Cortex of kidney (tissue), 1 donor: ENCODE measurements at places on chromosomes 16 and 17.

- DNase-seq, result no peak
Observed at GRCh38 chr16:50550035-50550434, 1.8 kb downstream of the NKD1 start.

GRCh38 chr16:19809121-19809635 lies 75.5 kb downstream of the GPRC5B start:
- DNase-seq, result no peak

- DNase-seq, result no peak
Observed at GRCh38 chr16:70476272-70477020, 22.1 kb downstream of the FCSK start.

DNA sequence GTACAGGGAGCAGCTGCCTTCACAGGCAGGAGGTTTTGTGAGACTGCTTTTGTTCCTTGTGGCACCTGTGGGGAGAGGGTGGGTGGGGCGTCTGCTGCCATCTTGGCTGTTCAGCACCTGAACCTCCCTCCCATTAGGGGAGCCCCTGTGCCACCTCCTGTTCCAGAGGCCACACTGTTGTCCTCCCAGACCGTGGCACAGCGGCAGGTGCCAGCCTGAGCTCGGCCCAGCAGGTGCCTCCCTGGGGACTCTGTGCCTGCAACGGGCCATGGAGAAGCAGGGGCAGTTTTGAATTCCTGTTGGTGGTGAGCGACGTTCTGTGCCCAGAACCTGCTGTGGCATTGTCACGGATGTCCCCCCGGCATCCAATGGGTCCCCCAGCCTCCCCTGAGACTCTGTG lies 9.9 kb downstream of the LGALS3BP start:
- no peak for DNase-seq

GRCh38 chr16:57748596-57748995 lies 13.0 kb downstream of the KATNB1 start:
- DNase-seq, result no peak

- DNase-seq, result no peak
Observed at GRCh38 chr16:89827383-89828198, 684 bp upstream of the SPIRE2 start.

DNA sequence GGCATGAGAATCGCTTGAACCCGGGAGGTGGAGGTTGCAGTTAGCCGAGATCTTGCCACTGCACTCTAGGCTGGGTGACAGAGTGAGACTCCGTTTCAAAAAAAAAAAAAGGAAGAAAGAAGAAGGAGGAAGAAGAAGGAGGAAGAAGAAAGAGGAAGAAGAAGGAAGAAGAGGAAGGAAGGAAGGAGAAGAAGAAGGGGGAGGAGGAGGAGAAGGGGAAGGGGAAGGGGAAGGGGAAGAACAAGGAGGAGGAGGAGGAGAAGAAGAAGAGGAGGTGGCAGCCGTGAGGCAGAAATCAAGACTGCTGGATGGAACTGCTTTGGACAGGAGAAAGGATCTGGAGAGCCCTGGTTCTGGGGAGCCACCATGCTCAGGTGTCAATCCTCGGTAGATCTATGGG lies 29.7 kb upstream of the PEMT start:
- DNase-seq, result no peak

- no peak for DNase-seq
Observed at GRCh38 chr17:43315369-43315768, 81.6 kb upstream of the RNU2-1 start.

GRCh38 chr17:28874750-28875149 lies 19.9 kb downstream of the ERAL1 start:
- no peak for DNase-seq

DNA sequence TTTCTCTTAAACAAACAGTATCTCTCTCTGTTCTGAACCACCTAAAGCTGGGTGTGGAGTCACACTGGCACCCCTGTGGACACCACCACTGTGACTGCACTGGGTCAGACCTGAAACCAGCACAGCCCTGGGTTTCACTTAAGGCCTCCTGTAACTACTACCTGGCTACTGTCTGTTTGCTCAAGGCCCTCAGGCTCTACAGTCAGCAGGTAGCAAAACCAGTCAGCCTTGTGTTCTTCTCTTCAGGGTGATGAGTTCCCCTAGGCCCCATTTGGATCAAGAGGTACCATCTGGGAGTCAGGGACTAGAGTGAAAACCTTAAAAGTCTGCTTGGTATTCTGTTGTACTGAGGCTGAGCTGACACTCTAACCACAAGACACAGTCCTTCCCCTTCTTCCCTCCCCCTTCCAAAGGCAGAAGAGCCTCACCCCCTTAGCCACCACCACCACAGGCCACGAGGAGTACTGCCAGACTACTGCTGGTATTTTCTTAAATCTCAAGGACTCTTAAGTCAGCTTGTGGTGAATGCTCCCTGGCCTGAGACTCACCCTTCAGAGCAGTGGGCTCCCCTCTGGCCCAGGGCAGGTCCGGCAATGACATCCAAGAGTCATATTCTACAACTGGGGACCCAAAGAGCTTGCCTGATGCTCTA lies 153.2 kb upstream of the MON1B start:
- DNase-seq, result no peak

- no peak for DNase-seq
Observed at GRCh38 chr17:50479522-50480141, 972 bp downstream of the RSAD1 start.

- no peak for DNase-seq
Observed at GRCh38 chr16:67101311-67102082, 8.2 kb upstream of the PHAF1 start.

- no peak for DNase-seq
Observed at GRCh38 chr17:4160294-4160859, 17.4 kb downstream of the CYB5D2 start.

DNA sequence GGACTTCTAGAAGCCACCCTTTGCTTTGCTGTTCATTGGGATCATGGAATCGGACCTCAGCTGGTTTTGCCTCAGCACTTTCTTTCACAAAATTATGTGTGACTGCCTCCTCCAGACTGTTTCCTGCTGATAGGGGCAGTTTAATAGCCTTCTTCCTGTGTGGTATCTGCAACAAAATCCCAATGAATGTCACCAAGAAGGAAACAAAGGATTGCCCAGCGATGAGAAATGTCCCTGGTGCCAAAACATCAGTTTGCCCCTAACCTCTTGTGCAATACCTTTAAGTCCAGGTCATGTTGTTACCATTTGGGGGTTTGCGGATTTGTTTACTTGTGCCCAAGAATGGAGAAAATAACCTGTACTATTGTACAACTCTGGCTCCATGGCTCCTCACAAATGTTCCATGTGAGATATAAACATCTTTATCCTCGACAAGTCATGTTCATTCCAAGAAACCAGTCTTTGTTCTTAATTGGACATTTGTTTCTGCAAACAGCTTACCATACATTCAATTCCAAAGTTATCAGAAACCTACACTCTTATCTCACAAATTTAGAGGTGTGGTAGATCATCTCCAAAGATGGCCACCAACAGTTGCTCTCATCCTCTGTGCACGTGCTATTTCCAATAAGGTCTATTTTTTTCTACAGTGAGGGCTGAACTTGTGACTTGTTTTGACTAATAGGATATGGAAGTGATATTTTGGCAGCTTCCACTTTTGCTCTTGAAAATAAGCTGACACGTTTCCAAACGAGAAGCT lies 14.8 kb downstream of the TAC4 start:
- no peak for DNase-seq

DNA sequence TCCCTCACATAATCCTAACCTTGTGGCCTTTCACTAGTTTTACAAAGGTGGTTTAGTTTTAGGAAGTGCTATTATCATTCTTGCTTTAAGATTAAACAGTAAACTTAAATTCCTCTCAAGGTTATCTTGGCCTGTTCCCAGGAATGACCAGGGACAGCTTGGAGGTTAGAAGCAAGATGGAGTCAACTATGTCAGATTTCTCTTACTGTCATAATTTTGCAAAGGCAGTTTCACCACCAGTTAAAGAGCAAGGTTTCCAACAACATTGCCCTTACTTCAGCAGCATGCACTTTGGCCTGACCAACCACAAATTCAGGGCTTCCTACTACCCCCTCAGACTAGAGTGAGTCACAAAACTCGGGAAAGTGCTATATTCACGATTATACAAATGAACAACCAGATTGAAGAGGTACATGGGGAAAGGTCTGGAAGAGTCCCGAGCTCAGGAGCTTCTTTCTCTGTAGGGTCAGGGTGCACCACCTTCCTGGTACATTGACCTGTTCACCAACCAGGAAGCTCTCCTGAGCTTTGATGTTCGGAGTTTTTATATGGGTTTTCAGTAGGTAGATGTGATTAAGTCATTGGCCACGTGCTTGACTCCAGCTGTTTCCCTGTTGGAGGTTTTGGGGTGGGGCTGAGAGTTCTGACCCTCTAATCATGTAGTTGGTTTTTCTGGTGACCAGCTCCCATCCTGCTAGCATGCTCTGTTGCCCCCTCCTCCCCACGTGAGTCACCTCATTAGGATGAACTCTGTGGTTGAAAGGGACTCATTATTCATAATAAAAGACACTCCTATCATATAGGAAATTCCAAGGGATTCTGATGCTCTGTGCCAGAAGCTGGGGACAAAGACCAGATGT lies 19.4 kb downstream of the RHOT1 start:
- DNase-seq, result no peak

- no peak for DNase-seq
Observed at GRCh38 chr17:7240375-7240774, 1.1 kb upstream of the PHF23 start.

DNA sequence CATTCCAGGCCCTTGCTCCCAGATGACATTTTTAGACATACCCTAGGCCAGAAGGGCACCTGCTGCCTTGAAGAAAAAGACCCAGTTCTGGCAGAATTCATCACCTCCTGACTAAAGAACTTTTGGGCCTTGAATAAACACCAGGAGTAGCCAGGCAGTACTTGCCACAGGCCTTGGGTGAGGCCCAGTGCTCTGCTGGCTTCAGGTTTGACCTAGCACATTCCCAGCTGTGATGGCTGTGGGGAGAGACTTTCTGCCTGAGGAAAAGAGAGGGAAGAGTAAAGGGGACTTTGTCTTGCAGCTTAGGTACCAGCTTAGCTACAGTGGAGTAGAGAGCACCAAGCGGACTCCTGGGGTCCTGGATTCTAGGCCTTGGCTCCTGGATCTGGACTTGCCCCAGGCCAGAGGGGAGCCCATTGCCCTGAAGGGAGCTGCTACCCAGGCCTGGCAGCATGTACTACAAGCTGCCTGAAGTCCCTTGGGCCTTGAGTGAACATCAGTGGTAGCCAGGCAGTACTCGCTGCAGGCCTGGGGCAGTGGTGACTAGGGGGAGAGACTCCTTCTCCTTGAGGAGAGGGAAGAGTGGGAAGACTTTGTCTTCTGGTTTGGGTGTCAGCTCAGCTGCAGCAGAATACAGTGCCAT lies 44.3 kb downstream of the ABCA8 start:
- DNase-seq, result no peak

DNA sequence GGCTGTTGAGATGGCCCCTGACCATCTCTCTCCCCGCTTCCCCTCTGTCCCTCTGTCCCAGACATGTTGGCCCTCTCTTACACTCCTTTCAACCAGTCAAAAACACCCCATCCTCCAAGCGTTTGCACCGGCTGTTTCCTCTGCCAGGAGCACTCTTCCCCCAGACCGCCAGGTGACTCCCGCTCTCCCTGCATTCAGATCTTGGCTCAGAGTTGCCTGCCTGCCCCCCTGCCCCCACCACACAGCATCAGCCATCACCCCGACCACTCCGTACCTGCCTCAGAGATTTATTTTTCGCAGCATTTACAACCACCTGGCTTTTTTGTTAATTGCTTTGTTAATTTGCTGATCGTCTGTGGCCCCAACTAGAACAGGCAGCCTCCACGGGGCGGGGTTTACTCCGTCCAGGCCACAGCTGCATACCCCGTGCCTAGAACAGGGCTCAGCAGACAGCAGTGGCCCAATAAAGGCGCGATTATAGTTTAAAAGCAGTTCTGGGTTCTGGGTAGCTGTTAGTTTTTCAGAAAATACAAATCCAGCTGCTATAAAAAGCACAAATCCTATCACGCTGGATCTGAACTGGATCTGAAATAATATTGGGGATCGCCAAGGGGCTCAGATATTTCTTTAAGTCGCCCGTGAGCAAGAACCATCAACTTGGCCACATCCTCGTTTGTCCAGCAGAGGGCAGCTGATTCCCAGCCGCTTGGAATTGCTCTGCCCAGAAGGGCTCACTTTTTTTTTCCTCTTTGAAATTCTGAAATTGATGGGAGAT lies 173.6 kb downstream of the IRF8 start:
- DNase-seq, result no peak

- no peak for DNase-seq
Observed at GRCh38 chr17:73983621-73984400, 219.7 kb upstream of the RPL38 start.

DNA sequence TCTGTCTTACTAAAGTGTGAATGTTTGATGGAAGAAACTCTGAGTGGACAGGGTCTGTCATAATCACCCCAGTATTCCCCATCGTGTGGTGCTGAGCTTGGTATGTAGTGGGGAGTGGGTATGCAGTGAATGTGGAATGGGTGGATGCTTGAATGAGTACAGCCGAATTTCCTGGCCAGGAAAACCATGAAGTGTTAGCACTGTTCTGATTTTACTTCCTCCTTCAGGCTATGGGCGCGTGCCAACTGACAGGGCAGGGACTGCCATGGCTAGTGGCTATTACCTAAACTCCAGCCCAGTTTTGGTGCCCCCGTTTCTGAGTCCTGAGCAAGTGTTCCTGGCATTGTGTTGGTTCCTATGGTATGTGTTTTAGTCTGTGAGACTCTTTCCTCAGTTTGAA lies 48.6 kb downstream of the PRKCA start:
- DNase-seq, result no peak

DNA sequence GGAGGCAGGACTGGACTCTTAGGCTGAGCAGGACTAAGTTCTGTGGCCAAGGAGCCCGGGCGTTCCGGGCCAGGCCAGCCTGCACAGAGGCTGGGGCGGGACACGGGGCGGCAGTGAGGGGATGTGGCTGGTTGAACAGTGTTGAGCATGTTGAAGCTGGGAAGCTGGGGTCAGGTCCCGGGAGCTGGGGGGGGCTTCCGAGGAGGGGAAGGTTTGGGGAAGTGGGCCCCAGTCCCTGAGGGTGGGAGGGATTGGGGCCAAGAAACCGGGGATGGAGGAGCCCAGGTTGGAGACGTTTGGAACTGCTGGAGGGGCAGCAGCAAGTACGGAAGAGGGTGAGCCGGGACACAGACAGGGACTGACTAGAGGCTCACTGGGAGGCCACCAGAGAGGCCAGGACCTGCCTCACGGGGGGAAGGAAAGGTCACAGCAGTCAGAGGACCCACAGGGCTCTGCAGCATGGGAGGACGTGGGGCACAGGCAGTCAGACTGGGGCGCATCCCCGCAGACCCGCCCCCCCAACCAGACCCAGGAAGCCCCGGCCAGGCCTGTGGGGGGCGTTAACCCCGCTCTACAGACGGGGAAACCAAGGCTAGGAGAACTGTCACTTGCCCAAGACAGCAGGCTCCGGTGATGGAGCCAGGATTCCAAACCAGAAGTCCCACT lies 9.5 kb downstream of the TAX1BP3 start:
- no peak for DNase-seq

DNA sequence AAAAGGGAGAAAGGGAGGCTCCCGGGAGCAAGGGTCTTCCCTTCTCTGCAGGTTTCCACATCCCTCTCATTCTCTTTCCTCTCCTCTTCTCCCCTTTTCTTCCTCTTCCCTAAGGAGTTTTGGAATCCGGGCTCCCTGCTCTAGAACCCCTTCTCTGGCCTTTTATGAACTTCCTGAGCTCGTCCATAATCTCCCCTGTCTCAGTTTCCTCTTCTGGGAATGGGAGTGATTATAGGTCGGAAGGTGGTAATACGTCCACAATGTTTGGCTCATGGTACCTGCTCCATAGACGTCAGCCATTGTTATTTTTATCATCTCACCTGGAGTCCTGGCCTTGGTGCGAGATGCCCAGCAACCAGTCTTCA lies 467 bp upstream of the EMP2 start:
- no peak for DNase-seq
